ENCODE measurements at places on chromosomes 3 and 15.

DNA sequence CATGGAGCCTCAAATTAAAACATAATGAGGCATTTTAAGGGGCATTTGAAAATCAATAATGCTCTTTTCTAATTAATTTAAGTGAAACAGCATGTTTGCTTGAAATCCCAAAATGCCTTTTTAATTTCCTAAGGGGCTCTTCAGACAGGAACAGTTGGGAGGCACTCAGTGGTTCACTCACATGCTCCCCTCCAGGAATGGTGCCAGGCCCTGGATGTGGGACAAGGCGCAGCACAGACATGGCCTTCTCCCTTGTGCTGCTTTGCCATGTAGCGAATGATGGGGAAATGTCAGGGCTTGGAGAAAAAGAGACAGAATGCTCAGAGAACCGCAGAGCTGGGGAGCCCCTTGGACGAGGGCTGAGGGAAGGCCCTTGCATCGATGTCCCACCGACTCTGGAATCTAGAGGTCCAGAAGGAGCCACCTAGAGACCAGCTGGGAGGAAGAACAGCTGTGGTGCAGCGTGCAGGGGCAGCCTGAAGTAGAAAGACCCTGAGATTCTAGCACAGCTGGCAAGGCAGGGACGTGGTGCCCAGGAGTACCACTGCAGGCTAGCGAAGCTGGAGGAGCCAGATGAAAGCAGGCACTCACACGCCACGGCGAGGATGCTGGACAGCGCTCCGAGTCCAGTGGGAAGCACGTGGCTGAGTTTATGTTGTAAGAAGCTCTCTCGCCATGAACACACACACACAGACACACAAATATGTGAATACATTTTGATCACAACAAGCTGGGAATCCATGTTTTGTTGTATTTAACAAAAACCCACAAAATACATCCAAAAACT lies 27.0 kb downstream of the NSMCE3 start:
- DNase-seq: no peak

GRCh38 chr15:35136321-35137189 lies 51.5 kb upstream of the NANOGP8 start:
- DNase-seq: no peak

DNA sequence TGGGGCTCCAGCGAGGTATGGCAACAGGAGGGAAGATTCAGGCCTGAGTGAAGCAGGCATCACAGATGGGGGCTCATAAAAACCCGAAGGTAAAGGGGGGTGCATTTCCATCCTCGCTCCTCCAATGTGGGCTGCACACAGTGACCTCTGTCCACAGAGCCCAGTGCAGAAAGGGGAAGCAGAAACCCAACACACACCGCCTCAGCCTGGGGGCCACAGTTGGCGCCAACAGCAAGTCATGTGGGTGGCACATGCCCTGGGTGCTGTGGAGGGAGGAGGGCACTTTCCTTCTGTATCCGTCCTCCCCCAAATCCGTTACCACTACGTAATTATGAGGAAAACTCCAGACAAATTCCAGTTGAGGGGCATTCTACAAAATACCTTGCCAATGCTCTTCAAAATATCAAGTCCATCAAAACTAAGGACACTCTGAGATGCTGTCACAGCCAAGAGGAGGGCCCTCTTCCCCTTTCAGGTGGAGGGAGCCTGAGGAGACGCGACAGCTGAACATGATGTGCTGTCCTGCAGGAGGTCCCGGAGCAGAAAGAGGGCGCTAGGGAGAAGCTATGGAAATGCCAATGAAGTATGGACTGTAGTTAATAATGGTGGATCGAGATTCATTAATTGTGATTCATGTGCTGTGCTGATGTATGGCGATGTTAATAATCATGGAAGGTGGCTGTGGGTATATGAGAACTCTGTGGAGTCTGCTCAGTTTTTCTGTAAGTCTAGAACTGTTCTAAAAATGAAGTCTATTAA lies 16.4 kb downstream of the APBA2 start:
- no peak for DNase-seq

- DNase-seq: no peak
Measured at GRCh38 chr3:126835472-126836219, 131.6 kb downstream of the CHCHD6 start.

DNA sequence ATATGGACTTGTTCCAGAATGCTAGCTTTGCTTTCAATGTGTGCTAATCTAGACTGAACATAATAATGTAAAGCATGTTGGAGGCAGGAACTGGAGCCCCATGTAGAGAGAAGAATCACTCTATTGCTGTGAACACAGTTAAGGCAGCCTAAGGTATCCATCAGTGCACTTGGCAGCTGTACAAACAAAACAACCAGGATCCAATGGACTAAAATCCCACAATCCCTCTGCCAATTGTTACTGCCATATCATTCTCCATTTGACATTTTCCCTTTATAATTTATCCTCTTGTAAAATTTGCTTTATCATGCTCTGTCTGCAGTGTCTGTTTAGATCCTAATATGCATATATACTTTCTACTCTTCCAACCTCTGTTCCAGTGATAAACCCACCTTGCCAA lies 756.8 kb upstream of the LMCD1 start:
- DNase-seq: no peak

GRCh38 chr15:47721676-47722075 lies 4.4 kb downstream of the SEMA6D start:
- DNase-seq: no peak

DNA sequence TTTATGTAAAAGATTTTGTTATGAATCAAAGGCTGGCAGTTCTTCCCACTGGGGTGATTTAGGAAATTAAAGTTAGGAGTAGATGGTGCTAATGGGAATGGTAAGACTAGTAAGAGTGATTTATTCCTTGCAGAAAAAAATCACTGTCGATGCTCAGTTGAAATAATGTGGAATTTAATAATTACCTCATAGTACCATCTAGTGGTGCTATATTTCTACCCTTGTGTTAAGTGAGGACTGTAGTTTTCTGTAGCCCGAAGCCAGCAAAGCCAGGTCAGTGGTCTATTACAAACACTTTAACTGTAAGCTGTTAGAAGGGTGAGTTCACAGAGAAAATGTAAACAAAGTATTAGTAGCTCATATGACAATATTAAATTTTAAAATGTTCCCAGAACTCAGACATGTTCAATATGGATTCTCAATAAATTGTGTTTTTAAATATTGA lies 39.5 kb upstream of the GOLGA8J start:
- no peak for DNase-seq

GRCh38 chr15:60819860-60820259 lies 340.9 kb upstream of the ICE2 start:
- DNase-seq: no peak

- no peak for DNase-seq
Measured at GRCh38 chr3:183664913-183665381, 29.5 kb downstream of the KLHL24 start.

GRCh38 chr3:73245459-73245858 lies 184.0 kb downstream of the EBLN2 start:
- no peak for DNase-seq

DNA sequence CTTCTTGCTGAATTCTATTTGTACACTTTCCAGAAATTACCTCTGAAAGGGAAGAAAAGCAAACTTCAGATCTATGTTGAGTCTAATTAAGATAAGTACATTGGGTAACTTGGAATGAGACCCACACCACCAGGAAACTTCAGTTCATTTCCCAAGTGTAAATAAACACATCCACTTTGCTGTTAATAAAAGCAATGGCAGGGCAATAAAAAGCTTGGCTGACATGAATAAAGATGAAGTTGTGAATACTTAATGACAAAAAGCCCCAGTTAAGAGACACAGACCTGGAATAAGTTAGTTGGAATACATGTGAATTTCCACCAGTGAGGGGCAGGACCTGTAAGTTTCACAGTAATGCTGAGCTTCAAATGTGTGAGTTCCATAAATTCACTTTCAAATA lies 83.3 kb downstream of the MEX3B start:
- DNase-seq: no peak
